ENCODE measurements at places on chromosomes 16 and 17.

DNA sequence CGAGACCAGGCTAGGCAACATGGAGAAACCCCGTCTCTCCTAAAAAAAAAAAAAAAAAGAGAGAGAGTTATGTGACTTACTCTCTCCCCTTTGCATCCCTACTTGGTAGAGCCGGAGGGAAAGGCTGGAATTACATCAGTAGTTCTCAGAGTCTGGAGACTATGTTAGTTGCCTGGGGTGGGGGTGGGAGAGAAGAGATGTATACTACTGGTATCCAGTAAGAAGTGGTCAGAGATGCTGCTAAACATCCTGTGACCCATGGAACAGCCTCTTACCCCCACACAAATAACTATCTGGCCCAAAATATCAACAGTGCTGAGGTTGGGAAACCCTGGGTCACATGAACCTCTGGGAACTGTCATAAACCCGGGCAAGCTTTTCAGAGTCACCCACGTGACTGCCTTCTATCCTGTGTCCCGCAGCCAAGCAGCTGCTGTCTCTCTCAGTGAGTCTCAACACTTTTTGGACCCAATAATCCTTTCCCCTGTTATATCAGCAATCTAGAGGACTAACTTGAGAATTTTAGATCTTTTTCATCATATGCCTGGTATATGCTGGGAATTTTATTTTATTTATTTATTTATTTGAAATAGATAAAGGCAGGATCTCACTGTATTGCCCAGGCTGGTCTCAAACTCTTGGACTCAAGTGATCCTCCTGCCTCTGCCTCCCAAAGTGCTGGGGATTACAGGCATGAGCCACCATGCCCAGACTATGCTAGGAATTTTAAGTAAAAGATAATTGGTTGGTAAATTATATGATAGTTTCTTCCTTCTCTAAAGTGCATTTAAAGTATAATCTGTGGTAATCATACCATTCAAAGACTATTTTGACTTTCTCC is 8.7 kb downstream of the EIF1 start:
- DNase-seq: peak; percentile 25

- no peak for DNase-seq
These were observed 904 bp downstream of the MAP2K3 start for GRCh38 chr17:21285164-21286065.

DNA sequence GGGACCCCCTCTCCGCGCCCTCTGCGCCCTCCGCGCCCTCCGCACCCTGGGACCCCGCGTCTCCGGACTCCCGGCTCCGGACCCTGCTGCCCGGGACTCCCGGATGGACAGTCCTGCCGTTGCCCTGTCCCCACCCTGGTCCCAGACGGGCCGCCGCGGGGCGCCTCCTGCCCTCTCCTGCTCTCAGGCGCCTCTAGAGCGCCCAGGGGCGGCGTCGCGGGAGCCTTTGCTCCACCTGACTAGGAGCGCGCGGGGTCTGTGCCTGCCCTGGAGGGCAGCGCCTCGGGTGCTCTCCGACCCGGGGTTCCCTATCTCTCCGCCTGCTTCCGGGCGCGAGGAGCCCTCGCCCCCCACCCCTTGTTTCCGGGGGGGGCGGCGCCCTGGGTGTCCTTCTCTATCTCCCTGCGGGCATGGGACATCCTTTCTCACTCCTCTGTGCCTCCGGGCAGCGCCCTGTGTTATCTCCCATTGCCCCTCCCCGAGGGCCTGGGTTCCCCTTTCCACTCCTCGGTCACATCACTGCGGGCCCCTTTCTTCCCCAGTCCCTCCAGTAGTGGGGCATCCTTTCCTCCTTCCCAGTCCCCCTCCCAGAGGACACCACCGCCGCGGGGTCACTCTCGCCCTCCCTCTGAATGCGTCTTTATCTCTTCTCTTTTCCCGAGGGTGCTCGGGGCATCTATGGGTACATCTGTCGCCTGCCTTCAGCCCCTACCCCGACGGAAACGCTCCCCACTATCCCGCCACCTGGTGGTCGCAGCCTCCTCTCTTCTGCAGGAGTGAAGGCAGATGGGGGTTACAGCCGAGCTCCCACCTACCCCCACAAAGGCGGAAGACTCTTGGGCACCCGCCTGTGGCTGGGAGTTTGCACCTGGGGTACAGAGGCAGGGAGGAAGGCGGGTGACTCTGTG is 875 bp downstream of the PRKCB start:
- peak; percentile 66 for DNase-seq

DNA sequence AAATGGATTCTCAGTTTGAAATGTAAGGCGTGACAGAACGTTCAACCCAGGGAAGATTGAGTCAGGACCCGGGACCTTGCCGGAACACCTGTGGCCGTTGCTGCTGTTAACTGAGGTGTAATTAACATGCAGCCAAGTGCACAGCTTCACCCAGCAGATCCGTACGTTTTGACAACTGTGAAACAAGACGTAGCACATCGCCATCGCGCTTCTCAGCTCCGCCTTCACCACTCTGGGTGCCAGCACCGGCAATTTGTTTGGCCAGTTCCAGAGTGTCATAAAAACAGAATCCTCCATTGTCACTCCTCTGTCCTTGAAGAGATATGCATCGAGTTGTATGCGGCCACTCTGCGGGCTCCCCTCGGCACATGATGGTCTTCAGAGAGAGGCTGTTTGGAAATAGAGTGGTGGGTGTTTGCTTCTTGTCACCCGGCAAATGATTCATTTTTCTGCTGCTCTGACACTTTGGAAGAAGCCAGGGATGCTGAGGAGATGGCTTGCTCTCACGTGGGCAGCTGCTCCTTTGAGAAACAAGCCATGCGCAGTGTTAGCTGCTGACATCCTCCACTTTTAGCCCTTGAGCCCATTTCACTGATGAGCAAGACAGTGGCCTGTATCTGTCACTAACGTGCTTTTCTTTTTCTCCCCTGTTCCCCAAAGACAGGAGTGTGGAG is 22.6 kb downstream of the NAA60 start:
- no peak for DNase-seq

- DNase-seq: no peak
These were observed 194.2 kb downstream of the NTN1 start for GRCh38 chr17:9215465-9215864.

- DNase-seq: no peak
These were observed 8.6 kb upstream of the AKTIP start for GRCh38 chr16:53511403-53512280.

- no peak for DNase-seq
These were observed 70.7 kb upstream of the DNAJA2 start for GRCh38 chr16:47043970-47044684.

DNA sequence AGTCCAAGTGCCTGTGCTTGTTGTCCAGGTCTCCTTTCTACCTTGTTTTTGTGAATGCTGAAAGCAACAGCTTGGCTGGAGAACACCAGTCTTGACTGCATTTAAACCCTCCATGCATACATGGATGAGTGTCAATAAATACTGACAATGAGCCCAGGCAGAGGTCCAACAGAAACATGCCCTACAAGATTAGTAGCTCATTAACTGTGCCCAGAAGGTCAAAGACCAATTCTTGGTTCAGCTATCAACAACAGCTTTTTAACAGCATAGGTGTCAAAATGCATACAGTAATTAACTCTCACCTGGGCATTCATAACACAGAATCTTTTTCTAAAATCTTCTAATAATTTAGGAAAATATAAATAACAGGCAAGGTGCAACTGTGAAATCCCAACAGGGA is 63.2 kb downstream of the N4BP1 start:
- no peak for DNase-seq

GRCh38 chr16:35557731-35558130 is 2098.3 kb downstream of the TP53TG3F start:
- DNase-seq: no peak

DNA sequence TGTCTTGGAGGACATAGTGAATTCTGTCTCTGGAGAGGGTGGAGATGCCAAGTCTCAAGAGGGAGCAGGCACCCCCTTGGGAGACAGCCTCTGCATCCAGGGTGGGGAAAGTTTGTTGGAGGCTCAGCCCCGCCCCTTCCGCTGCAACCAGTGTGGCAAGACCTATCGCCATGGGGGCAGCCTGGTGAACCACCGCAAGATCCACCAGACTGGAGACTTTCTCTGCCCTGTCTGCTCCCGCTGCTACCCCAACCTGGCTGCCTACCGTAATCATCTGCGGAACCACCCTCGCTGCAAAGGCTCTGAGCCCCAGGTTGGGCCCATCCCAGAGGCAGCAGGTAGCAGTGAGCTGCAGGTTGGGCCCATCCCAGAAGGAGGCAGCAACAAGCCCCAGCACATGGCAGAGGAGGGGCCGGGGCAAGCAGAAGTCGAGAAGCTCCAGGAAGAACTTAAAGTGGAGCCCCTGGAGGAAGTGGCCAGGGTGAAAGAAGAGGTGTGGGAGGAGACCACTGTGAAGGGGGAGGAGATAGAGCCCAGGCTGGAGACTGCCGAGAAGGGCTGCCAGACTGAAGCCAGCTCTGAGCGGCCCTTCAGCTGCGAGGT is 5.2 kb downstream of the ZNF646 start:
- DNase-seq: no peak

GRCh38 chr16:2692948-2693651 is 10.8 kb downstream of the KCTD5 start:
- DNase-seq: no peak

DNA sequence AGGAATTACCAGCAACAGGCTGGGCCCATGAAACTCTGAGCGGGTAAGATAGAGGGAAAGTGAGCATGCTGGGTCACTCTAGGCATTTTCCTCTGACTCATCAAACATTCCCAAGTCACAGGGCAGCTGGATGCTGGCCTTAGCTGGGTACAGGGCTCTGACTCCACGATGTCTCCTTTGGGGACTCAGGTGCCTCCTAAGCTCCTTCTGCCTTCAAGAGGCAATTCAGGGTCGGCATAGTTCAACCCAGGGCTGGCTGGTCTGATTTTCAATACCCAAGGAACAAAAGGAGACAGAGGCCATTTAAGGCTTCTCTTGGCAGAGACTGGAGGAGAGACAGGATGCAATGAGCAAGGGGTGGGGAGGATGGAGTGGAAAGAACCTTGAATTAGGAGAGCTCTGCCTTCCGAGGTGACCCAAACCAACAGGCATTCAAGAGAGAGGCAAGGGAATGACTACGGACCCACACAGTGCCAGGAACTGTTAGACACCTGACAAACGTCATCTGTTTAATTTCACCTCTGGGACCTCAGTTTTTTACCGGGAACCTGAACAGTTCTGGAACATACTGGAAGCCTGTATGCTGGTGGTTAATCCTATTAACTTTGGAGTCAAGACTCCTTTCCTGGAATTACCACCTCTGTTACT is 910 bp downstream of the WBP2 start:
- DNase-seq: no peak

- no peak for DNase-seq
These were observed 341.2 kb upstream of the DYNLRB2 start for GRCh38 chr16:80199614-80200013.

GRCh38 chr16:3454631-3455147 is 11.2 kb downstream of the NAA60 start:
- no peak for DNase-seq

GRCh38 chr17:49528966-49529365 is 33.9 kb downstream of the NGFR start:
- no peak for DNase-seq

DNA sequence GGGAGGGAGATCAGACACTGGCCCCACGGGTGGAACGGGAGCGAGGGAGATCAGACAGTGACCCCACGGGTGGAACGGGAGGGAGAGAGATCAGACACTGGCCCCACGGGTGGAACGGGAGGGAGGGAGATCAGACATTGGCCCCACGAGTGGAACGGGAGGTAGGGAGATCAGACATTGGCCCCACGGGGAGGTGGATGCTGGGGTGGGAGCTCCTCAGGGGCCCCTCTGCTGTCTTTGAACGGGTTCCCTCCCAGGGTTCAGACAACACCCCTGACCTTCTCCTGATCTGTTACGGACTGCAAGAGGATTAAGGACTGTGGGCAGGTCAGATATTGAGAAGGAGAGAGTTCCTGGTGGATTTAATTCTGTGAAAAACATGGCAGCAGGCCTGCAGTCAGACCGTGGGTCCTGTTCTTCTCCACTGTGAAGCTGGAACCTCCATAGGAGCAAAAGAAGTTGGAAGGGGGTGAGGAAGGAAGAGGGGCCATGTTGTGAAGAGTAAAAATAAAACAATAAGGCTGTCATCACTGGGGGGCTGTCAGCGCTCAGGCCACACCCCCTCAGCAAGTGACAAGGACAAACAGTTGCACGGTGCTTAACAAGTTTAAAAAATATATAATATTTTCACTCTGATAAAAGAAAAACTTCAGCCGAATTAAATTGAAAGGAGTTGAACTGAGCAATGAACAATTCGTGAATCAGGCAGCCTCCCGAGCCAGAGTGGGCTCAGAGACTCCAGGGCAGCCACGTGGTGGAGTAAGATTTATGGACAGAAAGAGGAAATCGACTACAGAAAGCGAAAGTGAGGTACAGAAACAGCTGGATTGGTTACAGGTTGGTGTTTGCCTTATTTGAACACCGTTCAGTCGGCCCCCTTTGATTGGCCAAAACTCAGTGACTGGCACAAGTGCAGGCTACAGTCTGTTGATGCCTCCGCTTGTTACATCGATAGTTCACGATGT is 348.7 kb upstream of the TNRC6C start:
- peak; percentile 77 for DNase-seq

GRCh38 chr17:3989041-3989886 is 25.0 kb upstream of the ATP2A3 start:
- DNase-seq: no peak

DNA sequence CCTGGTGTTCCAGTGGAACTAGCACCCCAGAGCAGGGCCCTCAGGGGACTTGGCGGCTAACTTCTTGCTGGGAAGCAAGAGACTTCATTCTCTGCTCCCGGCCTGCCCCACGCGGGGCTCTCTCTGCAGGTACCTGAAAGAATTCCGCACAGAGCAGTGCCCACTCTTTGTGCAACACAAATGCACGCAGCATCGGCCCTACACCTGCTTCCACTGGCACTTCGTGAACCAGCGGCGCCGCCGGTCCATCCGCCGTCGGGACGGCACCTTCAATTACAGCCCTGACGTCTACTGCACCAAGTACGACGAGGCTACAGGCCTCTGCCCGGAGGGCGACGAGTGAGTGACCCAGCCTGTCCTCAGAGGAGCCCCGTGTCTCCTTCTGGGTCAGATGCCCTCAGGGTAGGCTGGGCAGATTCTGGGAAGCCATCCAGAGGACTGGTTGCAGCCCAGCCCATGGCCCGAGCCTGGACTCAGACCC is 25.1 kb downstream of the UNK start:
- DNase-seq: peak; percentile 9

DNA sequence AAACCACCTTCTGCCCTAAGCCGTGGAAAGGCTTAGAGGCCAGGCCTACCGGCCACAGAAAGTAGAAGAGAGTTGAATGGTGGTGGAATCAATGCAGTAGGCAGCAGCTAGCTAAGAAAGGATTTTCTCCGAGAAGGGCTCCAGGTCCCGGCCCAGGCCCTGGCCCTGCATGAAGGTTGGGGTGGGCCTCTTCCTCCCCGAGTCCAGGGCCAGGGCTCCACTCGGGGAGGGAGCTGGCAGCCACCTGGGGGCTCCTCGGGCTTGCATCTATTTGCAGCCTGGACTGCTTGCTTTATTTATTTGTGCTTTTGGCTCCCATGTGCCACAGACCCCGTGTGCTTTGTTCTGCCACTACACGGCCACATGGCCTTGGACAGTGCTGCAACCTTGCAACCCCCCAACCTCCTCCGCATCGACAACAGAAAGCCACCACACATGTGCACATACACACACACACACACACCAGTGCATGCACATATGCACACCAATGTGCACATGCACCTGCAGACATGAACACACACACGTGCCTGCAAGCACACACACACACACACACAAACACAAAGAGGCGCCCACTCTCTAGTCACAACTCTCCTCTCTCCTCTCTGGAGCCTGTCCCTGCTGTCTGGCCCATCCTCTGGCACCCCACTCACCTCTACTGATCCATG is 96.4 kb upstream of the TNRC6C start:
- no peak for DNase-seq

- no peak for DNase-seq
These were observed 19.2 kb upstream of the SMIM5 start for GRCh38 chr17:75614006-75614405.
